ENCODE measurements at places on chromosomes 5 and 9.

DNA sequence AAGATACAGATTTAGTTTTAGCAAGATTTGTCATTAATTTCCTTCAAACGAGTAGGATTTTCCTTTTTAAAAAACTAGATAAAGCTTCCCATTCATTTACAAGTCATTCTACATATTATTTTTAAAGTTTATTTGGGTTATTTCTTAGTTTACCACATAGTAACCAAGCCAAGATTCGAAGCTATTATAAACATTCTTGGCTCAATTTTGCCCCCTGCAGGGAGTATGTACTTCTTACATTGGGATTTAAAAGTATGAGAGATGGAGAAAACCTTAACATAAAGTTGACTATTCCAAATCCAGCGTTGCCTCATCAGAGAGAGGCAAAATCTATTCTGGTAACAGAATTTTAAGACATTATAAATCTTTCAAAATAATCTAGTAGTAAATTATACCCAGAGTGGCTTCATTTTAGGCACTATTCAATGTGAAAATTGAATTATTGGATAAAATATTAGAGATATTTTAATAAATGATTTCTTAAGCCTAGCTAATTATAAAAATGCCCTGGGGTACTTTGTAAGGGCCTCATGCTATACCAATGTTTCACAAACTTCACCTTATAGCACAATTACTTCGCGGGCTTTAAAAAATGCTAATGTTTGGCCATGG is 39.1 kb downstream of the FBN2 start:
- peak; percentile 78 for DNase-seq

- DNase-seq = no peak
Observed at GRCh38 chr5:139246394-139246793, 47.1 kb upstream of the MATR3 start.

DNA sequence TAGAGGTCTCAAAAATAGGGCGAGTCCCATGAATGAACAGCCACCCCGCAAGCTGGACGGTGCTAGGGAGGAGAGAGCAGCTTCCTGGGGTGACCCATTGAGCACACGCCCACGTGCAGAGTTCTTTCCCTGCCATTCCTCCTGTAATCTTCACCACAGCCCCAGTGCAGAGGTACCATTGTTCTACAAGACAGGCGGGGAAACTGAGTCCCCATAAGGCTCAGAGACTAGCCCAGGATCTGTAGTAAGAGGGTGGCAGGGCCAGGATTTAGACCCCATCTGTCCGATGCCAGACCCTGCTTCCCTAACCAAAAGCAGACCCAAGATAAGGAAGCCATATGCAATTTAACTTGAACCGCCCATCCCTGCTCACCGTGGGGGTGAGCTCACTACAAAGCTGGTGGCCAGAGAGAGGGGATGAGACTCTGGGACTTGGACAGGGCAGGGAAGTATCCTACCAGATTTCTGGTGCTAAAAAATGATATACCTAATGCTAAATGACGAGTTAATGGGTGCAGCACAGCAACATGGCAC is 36.7 kb upstream of the ORM1 start:
- DNase-seq = no peak

GRCh38 chr5:169993485-169993790 is 13.1 kb upstream of the INSYN2B start:
- no peak for DNase-seq

DNA sequence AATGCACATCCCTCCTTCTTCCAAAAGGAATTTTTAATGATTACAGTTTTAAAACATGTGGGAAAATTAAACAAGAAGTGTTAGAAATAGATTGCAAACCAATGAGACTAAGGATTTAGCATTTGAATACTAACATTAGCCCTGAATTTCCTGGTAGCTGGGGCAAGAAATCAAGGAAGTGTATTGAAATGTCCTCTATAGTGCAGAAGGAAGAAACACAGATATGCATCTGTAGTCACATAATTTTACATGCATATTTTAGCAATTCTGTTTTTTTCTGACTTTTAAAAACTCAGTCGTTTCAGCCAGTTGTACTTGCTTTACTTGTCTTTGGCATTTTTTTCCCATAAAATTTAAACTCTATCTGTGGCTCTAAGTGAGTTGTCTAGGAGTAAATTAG is 45.8 kb downstream of the FRMPD1 start:
- DNase-seq = no peak

All from fibroblast of villous mesenchyme (primary cell).